Mammary epithelial cell (primary cell): ENCODE measurements at places on chromosomes 5 and 9.

DNA sequence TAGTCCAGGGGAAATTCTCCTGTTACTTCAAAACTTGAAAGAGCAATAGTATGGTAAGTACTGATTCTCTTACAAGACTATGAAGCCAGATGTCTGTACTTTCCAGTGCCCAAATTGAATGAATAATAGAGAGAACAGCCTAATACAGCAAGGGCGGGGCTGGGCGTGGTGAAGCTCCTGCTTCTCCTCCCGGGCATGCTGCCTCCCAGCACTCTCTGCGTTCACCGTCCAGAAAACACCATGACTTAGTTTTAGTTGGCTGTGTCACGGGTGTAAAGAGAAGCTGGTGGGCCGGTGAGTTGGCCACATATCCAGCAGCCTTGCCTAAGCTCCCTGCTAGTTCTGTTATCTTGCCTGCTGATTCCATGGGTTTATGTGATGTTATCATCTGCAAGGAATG lies 40.7 kb upstream of the ADAMTS2 start:
- DNase-seq: no peak

DNA sequence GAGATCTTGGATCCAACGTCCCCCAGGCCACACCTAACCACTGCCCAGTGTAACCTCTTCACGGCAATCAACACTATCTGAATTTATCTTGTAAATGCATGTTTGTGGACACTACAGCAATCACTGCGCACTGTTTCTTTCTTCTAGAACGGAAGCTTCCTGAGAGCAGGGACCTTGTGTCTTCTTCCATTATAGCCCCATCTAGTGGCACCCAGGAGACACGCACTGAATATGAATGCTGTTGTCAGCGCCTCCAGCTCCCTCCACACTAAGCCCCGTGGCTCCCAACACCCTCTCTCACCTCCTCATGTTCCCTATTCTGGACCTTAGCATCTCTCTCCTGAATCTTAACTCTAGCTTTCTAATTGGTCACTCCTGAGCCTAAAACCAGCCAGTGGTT lies 72.7 kb downstream of the SMIM23 start:
- DNase-seq: no peak

DNA sequence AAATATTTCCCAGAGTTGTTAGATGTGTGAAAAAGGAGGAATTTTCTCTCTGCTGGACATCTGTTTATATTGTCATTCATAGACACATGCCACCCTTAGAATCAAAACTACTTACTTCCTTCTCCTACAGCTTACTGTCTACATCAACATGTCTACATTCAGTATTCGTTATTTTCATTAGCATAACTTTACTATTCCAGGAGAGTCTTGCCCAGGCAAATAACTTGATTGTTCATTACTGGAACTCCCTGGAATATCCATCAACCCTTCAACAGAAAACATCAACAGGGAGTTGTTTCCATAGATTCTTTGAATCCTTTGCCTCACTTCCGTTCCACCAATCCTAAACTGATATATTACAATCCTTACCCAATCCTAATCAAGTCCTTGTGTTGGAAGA lies 457.5 kb upstream of the ZNF608 start:
- no peak for DNase-seq

DNA sequence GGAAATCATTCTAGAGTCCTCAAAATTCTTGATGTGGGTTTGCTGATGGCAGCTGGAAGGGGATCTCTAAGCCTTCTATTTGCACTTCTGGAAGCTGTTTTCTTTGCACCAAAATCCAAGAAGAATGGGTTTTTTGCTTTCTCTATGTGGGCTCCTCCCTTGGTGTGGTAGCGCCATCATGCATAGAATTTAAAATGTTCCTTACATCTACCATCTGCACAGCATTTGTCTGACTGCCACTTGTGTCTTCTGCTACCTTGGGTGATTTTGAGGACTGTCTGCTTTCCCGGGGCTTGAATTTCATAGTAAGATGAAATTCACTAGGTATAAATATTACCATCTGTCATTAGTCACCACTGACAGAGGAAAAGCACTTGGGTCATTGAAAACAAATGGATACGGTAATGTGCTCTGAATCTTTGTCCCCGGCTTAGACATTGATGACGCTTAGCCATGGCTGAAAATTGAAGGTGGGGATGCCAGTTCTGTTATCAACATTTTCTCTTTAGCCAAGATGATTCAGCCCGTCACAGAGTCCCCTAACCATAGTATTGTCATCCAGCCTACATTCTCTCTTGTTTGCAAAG lies 30.0 kb downstream of the SNX30 start:
- DNase-seq: no peak

DNA sequence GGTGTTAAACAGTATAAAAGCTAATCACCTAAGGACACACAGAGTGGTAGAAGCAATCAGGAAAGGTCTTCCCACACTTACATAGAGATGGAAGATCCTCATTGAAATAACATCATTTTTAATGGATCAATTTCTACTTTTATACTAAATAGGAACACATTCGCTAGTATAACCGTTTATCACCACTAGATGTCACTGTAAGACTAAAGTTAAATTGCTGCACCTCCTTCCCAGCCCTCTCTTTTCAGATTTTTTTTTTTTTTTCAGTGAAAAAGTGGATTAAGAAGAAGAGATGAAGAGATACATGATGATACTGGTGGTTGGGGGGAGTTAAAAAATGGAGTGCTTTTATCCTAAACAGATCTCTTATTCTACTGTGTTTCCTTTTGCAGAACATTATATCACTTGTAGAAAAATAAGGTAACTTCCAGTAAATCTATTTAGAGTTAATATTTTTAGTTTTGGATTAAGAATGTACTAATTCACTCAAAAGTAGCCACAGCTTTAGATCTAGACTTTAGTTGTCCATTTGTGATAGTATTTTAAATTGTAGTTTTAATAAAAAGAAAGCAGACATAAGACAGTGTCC lies 116.9 kb upstream of the ARRDC3 start:
- DNase-seq: peak; percentile 29

GRCh38 chr9:124660341-124660801 lies 110.7 kb downstream of the NR6A1 start:
- DNase-seq: peak; percentile 67

DNA sequence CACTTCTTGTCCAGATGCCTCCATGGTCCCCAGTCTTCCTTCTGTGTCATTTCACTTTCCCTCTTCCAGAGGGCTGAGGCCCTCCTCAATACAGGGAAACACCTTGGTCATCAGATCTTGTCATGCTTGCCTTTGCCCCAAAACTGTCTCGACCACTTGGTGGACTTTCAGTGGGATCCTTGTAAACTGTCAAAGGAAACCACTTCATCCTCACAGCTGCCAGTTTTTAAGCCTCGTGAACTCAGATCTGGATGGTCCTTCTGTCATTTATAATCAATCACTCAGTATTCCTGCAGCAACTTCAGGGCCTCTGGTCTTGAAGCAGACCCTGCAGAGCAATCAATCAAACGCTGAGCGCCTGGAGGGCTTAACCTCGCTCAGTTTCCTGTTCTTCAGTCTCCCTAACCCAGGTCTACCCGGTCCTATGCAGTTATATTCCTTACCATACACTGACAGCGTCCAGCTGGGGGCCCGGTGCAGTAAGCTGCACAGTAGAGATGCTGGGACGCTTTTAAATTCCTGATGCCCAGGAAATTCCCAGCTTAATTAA lies 74.6 kb downstream of the GOLPH3 start:
- DNase-seq: no peak

DNA sequence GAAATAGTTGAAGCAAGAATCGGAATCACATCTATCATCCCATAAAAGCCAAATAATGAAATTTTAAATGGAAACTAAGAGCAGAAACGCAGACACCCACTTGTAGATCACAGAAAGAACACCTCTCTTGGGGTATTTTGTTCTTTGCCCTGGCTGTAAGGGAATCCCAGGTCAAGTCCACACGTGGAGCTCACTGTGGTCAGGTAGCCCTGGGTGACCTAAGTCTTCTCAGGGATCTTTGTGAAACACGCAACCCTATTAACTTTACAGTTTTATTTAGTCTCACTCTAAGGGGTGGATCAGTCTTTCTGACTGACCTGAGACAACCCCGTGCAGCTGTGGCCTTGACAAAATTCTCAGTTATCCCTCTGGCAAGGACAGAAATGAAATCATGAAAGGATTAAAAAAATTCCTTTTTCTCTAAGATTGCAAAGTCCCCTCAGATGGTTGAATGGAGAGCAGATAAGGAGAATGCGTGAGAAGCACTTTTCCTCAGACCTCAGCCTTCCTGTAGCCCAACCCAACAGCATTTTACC lies 111.6 kb downstream of the NREP start:
- DNase-seq: no peak

GRCh38 chr5:143383988-143384387 lies 19.5 kb downstream of the NR3C1 start:
- DNase-seq: no peak

GRCh38 chr5:147685993-147686392 lies 96.5 kb downstream of the JAKMIP2 start:
- DNase-seq: peak; percentile 52

GRCh38 chr5:171614511-171614910 lies 171.1 kb upstream of the SMIM23 start:
- no peak for DNase-seq

GRCh38 chr5:169647566-169647965 lies 10.5 kb downstream of the DOCK2 start:
- DNase-seq: no peak

DNA sequence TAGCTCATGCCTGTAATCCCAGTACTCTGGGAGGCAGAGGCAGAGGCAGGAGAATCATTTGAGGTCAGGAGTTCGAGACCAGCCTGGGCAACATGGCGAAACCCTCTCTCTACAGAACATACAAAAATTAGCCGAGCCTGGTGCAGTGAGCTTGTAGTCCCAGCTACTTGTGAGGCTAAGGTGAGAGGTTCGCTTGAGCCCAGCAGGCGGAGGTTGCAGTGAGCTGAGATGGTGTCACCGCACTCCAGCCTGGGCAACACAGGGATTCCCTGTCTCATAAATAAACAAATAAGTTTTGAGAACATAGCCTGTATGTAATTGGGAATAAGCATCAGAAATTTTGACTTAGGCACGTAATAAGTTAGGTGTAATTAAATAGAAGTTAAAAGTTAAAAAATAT lies 971.7 kb upstream of the COX7C start:
- no peak for DNase-seq

GRCh38 chr9:20592673-20593072 lies 29.6 kb downstream of the MLLT3 start:
- no peak for DNase-seq

- DNase-seq: peak; percentile 76
These were observed 26.8 kb upstream of the CSF1R start for GRCh38 chr5:150113047-150113744.

DNA sequence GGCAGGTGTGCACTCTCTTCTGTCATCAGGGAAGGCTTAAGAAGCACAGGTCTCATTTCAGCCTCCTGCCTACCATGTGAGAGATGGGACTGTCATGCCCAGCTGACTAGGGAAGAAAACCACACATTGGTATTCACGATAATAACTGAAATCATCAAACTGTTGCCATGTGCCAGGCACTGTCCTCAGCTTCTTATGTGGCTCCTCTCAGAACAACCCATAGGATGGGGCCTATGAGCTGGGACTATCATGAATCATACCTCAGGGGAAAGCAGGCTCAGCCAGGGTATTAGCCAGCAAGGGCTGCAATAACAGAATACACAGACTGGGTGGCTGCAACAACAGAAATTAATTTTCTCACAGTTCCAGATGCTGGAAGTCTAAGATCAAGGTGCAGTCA lies 3.3 kb downstream of the AFAP1L1 start:
- peak; percentile 16 for DNase-seq

GRCh38 chr9:128094166-128094949 lies 26.3 kb downstream of the SLC25A25 start:
- peak; percentile 99 for DNase-seq

DNA sequence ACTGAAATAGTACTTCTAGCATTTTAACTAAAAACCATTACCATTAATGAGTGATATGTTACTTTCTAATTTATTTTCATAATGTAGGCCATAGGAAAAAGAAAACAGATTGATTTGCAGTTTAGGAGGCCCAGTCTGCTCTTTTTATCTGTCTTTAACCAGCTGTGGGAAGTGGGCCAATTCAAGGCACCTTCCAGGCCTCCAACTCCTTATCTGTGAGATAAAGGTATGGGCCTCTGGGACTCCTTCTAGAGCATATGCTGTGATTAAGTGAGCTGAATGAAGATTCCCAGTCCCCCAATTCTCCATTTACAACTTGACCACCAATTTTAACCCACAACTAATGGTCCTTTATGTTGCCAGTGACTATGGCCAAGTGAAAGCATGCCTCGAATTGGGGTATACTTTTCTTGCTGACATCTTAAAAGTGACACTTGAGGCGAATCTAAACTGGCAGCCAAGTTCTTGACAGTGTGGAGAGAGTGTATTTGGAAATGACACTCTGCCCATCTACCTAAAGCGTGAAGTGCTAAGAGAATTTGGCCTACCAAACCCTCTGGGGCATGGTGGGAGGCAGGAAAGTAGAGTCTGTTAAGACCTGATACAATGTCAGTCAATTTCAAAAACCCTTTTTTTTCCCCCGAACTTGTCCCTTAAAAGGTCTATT lies 88.3 kb downstream of the PIK3R1 start:
- no peak for DNase-seq

- peak; percentile 100 for DNase-seq
These were observed 238.8 kb downstream of the ARHGAP26 start for GRCh38 chr5:143008809-143009521.

DNA sequence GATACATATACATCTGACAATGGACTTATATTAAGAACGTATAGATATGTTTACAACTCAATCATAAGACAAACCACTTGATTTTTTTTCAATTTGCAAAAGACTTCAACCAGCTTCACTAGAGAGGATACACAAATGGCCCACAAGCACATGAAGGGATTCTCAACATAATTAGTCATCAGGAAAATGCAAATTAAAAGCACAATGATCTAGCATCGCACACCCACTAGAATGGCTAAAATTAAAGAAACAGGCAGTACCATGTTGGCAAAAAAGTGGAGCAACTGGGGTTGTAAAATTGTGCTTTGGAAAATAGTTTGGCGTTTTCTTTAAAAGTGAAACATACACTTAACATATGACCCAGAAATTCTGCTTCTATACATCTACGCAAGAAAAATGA lies 80.0 kb upstream of the TRIO start:
- DNase-seq: peak; percentile 39

GRCh38 chr9:34456151-34456550 lies 2.2 kb downstream of the FAM219A start:
- DNase-seq: no peak

- DNase-seq: peak; percentile 45
These were observed 560.7 kb downstream of the HTR1A start for GRCh38 chr5:63401436-63402046.
